ENCODE measurements at places on chromosomes 16 and 17. TPM values are rescaled to one million over a fixed set of nuclear protein-coding genes. Genes with fewer than 3 reads are reported as not detected.

GRCh38 chr17:48152289-48152688, 44.7 kb downstream of the SNX11 start:
- no peaks in the 10 kb centered on the region for H3K36me3 ChIP-seq
- no peak overlapping the region for H3K4me3 ChIP-seq
- no peak overlapping the region for H3K27ac ChIP-seq

GRCh38 chr16:27935076-27935475, 128.4 kb downstream of the GSG1L start:
- no peaks in the 10 kb centered on the region for H3K36me3 ChIP-seq
- no peak overlapping the region for H3K4me3 ChIP-seq
- no peak for DNase-seq
- no peak overlapping the region for H3K27ac ChIP-seq
- H3K4me1 ChIP-seq = no peaks in the 10 kb centered on the region
- no peaks in the 10 kb centered on the region for H3K27me3 ChIP-seq

The KIF2B gene
- total RNA-seq = 92.8 TPM

The FZD2 gene
- 9.1 TPM for total RNA-seq
